ENCODE measurements at places on chromosomes 5 and 9.

- DNase-seq = no peak
These were observed 43.1 kb downstream of the BICD2 start for GRCh38 chr9:92721548-92721947.

DNA sequence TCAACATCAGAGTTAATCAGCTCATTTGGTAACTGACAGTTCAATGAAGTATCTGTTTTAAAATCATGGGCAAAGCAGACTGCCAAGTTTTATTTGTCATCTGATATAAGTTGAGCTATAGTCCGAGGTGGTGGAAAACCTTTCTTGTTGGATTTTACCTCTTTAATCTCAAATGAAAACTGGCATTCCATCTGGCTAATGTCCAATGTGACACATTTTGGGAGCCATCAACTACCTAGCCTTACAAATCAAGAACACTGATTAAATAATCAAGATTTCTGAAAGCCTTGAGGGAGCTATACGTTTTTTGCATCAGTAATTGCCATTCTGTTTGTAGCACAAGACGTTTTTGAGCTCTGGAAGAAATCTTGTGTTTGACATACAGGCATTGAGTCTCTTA lies 1380.5 kb upstream of the WWC1 start:
- DNase-seq = no peak

DNA sequence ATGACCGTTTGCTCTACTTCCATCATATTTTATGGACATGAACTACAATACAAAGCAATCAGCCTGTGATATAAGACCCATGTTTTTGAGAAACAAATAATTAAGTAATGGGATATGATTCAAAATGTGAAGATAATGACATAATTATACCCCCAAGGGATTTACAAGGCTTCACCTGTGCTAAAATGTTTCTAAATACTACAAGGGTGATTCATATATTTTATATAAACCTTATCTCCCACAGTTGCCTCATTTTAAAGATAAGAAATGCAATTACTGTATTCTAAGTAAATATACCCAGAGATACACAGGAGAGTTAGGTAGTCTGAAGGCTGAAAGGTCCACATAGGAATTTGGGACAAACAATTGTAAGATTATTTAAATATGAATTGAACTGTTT lies 662.0 kb upstream of the CHD1 start:
- DNase-seq = no peak

DNA sequence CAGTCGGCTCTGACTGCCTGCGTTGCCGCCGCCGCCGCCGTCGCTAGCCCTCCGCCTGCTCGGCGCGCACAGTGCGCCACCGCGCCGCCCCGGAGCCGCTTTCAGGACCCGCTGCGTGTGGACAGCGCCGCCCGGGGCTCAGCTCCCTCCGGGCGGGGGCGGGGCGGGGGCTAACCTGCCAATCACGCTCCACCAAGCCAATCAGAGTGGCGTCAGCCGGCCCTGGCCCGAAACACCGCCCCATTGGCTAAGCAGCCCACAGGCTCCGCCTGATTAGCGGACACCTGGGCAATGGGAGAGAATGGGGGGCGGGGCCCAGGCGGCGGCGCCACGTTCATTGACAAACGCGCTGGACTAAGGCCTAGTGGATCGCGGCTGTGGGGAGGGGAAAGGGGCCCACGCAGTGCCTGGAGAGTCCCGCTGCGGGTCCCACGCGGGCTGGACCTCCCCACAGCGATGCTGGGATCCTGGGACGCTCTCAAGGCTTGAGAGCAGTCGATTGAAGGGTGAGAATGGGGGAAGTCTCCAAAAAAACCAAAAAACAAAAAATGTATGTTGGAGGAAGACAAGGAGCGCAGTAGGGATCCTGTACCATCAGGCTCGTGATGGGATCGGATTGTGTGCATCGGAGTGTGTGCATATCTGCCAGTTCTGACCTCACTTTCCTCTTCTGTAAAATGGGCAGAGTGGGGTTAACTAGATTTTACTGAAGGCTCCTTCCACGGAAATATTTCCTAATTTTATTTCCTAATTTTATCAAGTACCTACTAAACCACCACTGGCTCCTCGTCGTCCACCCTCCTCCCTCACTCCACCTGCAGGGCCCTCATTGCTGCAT lies 6.3 kb downstream of the PAX5 start:
- DNase-seq = peak; percentile 91

GRCh38 chr5:134493461-134494055 lies 31.9 kb upstream of the JADE2 start:
- DNase-seq = peak; percentile 44

GRCh38 chr5:54593779-54594178 lies 76.2 kb downstream of the SNX18 start:
- DNase-seq = no peak

GRCh38 chr9:84277646-84278045 lies 62.9 kb downstream of the SLC28A3 start:
- DNase-seq = peak; percentile 83

GRCh38 chr5:147455822-147456450 lies 53.9 kb downstream of the DPYSL3 start:
- no peak for DNase-seq

DNA sequence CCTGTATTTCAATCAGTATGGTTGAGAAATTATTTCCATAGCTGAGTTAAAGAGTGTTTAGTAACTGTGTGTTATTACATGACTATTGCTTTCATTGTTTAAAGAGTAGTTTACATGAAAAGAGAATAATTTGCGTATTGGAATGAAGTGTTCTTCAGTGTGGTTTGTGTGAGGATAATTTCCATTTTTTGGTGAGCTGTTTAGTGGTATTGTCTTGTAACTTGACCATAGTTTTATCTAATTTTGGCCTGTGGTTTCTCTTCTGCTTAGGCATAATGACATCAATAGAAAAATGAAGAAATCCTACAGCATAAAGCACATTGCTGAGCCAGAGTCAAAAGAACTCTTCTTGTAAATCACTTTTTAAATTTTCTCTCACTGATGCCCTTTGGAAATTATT lies 151.2 kb downstream of the SNCAIP start:
- DNase-seq = no peak

Measured in RWPE2 (cell line).